PC-3 (cell line): ENCODE measurements at places on chromosomes 2 and 18.

- DNase-seq = peak; percentile 11
Measured at GRCh38 chr2:584863-585823, 92.1 kb downstream of the TMEM18 start.

DNA sequence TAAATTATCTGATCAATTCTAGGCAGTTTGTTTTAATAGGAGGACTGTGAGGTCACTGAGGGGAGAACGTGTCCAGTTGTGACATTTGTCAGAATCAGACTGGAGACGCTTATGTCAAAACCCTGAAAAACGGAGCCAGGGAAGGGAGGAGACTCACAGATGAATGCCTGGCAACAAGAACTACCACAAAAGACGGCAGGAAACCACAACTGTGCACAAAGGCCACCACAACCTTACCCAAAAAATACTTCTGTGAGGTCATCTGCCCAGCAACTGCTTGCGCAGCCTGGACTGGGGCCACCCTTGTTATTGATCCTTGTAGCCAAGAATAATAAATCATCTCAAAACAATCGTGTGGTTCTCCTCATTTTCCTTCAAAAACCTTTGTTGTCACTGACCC, 173.0 kb upstream of the ALKAL2 start:
- DNase-seq = peak; percentile 65

GRCh38 chr2:143029141-143029540, 100.1 kb upstream of the ARHGAP15 start:
- peak; percentile 50 for DNase-seq

DNA sequence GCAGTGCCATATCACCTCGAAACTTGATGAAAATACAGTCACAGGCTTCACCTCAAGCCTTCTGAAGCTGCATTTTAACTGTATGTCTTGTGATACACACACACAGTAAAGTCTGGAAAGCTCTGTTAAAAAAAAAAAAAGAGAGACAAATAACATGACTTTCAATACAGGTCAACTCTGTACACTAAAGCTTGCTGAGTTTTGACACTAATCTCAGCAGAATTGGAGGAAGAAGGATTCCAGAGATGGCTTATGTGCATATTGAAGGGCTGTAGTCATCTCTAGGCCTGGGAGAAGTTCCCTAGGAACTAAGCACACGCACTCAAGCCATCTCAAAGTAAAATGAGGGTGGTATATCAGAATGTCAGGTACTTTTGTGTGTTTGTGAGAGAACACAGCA, 875.1 kb downstream of the EPHA4 start:
- DNase-seq = no peak

DNA sequence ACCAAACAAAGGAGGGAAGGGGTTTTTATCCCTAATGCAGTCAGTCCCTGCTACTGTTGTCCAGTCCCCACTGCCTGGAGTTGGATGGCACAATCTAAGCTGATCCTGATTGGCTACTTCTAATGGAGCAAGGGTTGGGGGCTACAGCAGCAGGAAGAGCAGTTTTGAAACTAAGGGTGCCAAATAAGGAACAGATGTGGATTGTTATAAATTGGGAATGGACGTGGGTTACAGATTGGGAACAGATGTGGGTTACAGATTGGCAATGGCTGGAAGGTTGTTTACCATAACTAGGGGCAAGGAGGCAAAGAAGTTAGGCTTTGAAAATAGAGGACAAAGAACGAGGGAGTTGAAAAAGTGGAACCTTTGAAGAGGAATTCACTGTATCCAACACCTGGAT, 16.0 kb upstream of the PROM2 start:
- no peak for DNase-seq

DNA sequence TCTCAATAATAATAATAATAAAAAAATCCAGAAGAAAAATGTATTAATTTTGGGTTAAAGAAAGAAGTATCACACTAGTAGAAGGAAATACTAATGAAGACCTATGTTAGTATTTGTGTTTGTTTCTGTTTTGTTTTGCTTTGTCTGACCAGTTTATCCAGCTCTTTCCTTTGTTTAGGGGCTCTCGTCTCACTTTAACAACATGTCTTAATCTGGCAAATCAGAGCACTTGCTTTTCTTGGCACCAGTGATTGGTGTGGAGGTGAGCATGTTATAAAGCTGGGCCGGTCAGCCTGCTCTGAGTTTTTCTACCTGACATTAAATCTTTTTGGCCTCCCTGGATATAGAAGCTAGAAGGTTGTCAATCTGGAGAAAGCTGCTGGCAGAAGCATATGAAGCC, 15.1 kb upstream of the MEX3C start:
- DNase-seq = no peak

GRCh38 chr2:61962095-61962984, 56.9 kb downstream of the COMMD1 start:
- DNase-seq = no peak

GRCh38 chr18:34844732-34845459, 134.8 kb downstream of the DTNA start:
- no peak for DNase-seq

GRCh38 chr2:212066546-212066945, 472.1 kb downstream of the ERBB4 start:
- DNase-seq = no peak

GRCh38 chr18:79400591-79401381, 5.1 kb downstream of the NFATC1 start:
- DNase-seq = no peak

DNA sequence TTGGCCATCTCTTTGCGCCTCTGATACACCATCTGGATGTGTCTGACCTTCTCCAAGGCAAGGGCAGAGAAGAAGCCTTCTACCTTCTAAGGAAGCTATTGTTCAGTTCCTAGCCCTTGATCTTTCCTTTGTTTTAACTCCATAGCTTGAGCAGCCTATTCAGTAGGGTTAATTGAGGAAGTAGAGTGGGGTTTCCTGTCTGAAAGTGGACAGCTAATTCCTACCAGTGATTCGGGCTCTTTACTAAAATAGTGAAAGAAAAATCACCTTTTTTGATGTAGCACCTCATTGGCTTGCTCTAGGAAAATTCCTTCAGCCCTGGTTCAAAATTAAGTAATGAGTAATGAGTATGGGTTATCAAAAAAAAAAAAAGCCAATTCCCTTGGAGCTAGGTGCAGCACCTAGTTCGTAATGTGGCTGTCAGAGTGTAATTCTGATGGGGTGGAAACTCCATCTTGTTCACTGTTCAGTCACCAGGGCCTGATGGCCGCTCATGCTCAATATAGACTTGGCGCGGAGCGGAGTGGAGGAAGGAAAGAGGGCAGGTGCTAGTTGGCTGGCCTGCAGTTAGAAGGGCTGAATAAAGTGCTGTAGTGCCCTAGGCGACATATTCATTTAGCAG, 2.9 kb upstream of the MGAT5 start:
- no peak for DNase-seq

DNA sequence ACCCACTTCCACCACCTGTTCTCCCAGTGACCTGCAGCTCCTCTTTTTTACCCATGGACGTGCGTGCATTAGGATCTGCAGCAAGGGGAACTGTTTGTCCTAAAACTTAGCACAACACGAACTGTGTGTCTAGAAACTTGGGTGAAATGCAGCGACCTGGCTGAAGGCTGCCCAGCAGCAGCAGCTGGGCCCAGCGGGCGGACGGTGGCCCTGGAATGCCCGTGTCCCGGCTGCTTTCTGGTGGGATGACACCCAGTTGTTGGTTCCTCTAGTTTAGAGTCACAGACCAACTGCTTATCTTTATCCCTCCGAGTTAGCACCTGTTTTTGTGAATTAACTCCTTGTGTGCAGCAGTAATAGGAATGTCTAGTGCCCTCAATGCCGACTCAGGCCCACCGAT, 61.9 kb upstream of the PXDN start:
- DNase-seq = no peak

- DNase-seq = no peak
Measured at GRCh38 chr18:8217051-8217564, 392.1 kb upstream of the RAB12 start.

DNA sequence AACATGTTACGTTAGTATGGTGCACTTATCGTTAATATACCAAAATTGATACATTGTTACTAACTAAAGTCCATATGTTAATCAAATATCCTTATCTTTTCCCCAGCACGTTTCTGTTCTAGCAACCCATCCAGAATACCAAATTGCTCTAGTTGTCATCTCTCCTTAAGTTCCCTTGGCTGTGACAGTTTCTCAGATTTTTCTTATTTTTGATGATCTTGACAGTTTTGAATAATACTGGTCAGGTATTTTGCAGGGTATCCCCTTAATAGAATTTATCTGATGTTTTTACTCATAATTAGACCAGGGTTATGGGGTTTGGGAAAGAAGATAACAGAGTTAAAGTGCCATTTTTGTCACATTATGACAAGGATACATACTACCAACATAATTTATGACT, 47.8 kb downstream of the TFPI start:
- DNase-seq = no peak

GRCh38 chr2:1480671-1481076, 67.4 kb downstream of the TPO start:
- DNase-seq = no peak

- DNase-seq = no peak
Measured at GRCh38 chr18:36889742-36890141, 60.8 kb downstream of the KIAA1328 start.

DNA sequence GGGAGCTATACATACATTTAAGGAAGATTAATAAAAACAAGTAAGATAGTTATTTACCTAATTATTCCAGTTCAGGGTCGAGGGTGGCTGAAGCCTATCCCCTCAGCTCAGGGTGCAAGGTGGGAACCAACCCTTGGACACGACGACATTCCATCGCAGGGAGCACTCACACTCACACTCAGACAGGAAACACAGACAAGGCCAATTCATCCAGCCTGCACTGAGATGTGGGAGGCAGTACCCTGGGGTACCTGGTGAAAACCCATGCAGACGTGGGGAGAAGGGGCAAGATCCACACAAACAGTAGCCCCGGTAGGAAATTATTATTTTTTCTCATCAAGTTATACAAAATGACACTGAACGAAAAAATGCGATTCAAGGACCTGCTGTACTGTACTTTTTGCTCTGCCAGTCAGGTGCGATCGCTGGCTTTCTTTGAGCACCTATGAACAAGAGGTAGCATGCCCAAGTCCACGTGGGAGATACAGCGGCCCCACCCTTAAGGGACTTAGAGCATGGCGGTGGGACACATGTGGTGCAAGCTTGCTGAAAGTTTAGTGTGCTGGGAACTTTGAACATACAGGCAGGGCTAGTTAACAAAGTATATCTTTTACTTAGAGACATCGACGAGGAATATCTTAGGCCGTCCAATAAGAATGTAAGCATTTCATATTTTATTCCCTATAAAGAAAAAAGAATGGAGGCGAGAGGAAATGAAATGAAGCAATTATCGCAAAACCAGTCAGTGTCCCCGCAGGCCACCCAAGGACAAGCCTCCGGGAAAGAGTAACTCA, 624 bp downstream of the METTL8 start:
- DNase-seq = peak; percentile 66

DNA sequence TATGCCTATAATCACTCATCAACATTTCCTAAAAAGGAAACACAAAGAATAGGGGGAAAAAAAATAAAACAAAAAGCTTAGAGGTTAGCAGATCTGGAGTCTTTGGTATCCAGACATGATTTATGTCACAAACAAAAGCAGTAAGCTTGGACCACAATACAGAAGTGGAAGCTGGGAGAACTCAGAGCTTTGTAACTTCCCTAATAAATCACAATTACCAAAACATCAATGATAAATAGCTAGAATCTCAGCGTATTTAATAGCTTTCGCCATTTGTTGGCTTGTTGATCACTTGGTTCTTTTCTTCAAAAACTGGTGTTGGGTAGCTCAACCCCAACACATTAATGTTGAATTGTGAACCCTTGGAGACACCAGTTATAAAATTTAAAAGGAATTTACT, 392.5 kb downstream of the IRS1 start:
- DNase-seq = no peak

DNA sequence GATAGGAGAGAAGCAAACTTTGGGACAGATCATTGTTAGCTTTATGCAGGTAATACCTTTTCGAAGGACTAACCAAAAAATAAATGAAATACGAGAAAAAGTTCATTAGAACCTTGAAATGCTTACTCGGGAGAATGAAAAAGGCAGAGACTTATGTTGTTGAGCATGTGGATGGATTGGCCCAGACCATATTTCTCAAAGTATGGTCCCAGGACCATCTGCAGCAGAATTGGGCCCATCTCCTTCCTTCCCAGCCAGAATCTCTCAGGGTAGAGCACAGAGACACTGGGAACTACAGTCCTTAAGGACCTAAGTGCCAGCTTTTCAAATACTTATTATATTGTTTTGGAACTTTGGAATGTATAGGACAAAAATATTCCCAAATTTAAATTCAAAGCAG, 50.8 kb downstream of the KCTD18 start:
- DNase-seq = no peak

DNA sequence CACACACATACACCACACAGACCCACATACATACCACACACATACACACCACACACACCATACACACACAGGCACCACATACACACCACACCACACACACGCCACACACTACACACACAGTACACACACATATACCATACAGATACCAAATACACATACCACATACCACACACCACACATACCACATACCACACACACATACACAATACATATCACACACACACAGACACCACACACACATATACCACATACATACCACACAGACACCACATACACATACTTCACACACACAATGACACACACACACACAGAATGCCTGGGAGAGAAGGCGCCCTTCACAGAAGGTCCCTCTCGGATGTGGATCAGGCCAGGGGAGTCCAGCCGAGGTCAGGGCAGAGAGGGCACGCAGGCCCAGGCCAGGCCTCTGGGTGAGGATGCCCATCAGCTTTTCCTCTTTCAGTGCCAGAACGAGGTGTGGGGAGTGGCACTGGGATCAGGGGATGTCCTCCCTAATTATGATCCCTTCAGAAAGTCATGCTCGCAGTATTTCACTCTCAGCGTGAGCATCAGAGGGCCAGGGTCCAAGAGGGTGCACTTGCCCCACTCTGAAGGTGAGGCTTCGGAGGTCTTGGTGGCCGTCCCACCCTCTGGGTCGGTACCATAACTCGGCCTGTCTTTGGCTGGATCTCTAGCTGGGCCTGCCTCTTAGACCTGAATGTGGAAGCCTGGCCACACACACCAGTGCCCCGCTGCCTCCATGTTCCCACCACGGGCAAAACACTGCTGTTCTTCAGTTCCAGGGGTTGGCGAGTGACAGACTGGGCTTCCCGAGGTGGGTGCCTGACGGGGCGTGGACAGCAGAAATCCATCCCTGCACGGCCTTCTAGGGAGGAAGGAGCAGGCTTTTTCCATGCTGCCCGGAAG, 70.6 kb upstream of the ODC1 start:
- no peak for DNase-seq
